ENCODE measurements at places on chromosomes 2 and 18.

GRCh38 chr2:140288726-140289125 is 1508.5 kb upstream of the NXPH2 start:
- no peak for DNase-seq

GRCh38 chr2:156459720-156460119 is 23.5 kb downstream of the GPD2 start:
- DNase-seq, result peak; percentile 55

DNA sequence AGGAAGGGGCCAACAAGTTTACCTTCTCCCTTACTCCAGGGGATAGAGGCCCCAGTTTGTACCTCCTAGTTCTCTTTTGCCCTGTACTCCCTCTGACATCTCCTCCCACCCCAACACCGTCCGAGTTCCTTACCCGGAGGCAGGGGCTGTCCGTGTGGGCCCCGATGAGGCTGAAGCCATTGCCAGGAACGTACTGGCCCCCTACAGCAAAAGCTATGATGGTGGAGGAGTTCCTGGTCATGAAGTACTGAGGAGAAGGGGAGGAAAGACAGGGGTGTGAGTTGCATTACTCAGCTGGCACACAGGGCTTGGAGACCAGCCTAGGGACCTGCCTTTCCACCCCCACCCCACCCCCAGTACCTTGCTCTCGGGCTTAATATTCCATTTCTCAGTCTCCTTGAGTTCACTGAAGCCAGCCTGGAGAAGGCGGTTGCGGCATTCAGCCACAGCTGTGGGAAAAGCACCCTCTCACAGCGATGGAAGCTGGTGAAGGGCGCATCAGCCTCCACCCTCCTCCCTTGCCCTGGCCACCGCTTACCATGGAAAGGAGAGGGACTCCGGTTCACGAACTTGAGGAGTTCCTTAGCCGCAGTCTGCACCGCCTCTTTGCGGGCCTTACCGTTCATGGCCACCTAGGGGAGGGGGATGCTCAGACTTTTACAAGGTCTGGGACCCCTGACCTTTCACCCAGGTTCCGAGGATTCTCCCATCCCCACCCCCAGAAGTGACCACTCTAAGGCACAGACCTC is 1.0 kb downstream of the DNPEP start:
- DNase-seq, result no peak

DNA sequence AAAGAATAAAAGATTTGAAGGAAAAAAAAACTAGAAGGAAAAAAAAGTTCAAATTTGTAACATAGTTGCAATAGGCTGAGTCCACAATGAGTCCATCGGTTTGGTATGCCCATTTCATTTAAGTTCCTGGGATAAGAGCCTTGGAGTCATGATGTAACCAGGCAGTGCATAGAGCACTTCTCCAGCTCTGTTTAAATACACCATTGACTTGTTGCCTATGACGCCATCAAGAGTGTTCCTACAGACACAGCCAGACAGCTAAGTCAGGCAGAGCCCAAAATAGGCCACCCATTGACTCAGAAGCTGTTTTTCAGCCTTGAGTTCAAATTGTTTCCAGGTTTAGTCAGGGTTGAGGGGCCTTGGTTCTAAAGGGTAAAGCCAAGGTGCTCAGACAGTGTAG is 44.9 kb downstream of the SOCS6 start:
- DNase-seq, result no peak

DNA sequence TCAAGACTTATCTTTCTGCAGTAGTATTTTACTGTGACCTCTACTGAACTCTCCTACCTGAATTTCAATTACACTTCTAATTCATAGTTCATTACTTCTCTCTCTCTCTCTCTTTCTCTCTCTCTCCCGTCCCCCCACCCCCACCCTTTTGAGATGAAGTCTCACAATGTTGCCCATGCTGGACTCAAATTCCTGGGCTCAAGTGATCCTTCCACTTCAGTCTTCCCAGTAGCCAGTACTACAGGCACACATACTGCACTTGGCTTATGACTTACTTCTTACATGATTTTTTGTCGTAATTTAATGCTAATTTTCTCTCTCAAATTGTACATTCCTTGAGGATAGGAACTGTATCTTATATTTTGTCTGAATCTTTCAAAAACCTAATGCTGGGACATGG is 6.0 kb upstream of the HIBCH start:
- no peak for DNase-seq

DNA sequence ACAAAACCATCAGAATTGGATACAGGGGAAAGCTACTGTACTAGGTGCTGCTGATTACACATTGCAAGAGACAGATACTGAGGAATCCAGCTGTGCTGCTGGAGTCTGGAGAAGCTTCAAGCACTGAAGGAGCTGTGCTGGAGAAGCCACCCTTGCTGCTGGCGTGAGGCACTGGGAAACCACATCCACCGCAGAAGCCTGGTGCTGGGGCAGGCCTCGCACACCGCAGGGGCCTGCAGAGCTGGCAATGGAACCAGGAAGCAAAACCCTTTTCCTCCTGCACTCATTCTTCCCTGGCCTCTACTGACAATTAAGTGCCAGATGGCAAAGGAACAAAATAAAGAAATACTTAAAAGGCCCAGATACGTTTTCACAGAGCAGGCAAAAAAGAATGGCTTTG is 94.4 kb upstream of the MSH6 start:
- no peak for DNase-seq

GRCh38 chr2:203871371-203871983 is 3.9 kb downstream of the CTLA4 start:
- DNase-seq, result no peak

DNA sequence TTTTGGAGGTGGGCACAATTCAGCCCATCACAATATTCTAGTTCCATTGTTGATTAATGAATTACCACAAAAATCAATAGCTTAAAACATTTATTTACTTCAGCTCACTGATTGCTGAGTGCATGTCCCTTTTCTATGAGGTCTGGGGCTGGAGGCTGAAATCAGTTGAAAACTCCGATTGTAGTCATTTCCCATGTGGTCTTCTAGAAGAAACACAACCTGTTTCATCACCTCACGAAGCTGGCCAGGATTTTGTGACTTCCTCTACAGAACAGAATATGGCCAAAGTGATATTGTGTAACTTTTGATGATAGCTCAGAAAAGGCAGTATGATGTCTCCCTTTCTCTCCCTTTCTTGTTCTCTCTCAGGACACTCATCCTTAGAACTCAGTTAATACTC is 44.1 kb upstream of the CYRIA start:
- no peak for DNase-seq

GRCh38 chr18:48713309-48713708 is 174.5 kb downstream of the CTIF start:
- DNase-seq, result no peak

- DNase-seq, result no peak
These were observed 157.0 kb downstream of the ERBB4 start for GRCh38 chr2:212381428-212382102.

GRCh38 chr18:56402872-56403516 is 235.4 kb downstream of the TXNL1 start:
- DNase-seq, result no peak

Data from DMS79 (cell line).